ENCODE measurements at places on chromosomes 4 and X.

DNA sequence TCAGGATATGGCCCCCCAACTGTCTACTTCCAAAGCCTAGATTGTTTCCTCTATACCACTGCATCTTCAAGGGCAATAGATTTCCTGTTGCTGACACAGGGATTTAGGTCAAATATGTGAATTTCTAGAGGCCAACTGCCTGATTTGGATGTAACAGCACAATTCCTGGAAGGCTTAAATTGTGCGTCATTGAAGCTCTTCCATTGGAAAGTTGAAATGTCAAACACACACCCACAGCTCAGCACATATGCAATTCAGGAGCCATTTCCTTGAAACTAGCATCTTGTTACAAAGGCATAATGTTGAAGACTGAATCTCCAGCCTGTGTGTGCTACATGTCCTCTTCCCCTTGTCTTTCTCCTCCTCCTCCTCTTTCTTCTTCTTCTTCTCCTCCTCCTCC is 158.6 kb downstream of the STK32B start:
- DNase-seq, result no peak

DNA sequence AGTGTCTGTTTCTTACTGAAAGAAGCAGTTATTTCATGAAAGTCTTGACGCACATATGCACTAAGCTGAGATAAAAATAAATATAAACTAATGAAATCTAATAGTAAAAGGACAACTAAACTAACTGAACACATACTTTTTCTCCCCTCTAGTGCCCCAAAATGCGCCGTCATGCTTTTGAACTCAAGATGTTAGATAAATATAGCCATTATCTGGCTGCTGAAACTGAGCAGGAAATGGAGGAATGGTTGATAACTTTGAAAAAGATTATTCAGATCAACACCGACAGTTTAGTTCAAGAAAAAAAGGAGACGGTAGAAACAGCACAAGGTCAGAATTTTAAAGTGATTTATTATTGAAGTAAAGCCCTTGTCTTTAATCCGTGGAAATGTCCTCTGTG is 70.2 kb downstream of the DOCK11 start:
- no peak for DNase-seq

GRCh38 chrX:150536455-150537116 is 31.8 kb upstream of the MTM1 start:
- no peak for DNase-seq

- DNase-seq, result no peak
Observed at GRCh38 chrX:11399489-11400094, 106.4 kb downstream of the AMELX start.

DNA sequence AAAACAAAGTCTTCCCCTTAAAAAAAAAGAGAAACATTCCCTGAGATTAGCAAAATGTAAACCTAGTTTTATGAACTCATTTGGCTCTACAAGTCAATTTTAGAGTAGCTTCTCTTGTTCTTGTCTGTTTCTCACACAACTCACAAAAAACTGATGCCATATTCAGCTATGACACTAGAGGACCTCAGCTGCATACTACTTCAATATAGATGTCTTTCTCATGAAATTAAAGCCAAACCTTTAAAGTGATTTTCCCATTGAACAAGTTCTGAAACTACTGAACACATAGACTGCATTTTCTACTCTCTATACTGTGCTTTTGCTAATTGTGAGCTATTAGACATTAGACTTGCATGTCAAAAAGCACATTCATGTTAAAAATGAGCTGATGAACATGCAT is 49.8 kb downstream of the TBCK start:
- DNase-seq, result no peak

GRCh38 chr4:100795581-100795980 is 277.8 kb upstream of the EMCN start:
- DNase-seq, result no peak

GRCh38 chrX:72713130-72713529 is 976 bp downstream of the PHKA1 start:
- DNase-seq, result no peak
